EH (cell line): ENCODE measurements at places on chromosomes 5 and 9.

- no peak for DNase-seq
These were observed 18.4 kb downstream of the ZDHHC11B start for GRCh38 chr5:765948-766631.

DNA sequence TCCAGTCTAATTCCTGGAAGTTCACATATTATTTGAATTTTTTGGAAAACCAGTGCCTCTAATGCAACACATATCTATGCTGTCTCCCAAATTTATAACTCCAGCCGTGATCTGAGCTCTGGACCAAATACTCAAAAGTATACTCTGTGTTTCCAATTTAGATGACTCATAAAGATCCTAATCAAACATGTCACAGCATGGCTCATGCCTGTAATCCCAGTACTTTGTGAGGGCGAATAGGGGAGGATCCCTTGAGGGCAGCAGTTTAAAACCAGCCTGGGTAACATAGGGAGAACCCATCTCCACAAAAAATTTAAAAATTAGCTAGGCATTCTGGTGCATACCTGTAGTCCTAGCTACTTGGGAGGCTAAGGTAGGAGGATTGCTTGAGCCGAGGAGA lies 388.0 kb downstream of the CDH12 start:
- no peak for DNase-seq

DNA sequence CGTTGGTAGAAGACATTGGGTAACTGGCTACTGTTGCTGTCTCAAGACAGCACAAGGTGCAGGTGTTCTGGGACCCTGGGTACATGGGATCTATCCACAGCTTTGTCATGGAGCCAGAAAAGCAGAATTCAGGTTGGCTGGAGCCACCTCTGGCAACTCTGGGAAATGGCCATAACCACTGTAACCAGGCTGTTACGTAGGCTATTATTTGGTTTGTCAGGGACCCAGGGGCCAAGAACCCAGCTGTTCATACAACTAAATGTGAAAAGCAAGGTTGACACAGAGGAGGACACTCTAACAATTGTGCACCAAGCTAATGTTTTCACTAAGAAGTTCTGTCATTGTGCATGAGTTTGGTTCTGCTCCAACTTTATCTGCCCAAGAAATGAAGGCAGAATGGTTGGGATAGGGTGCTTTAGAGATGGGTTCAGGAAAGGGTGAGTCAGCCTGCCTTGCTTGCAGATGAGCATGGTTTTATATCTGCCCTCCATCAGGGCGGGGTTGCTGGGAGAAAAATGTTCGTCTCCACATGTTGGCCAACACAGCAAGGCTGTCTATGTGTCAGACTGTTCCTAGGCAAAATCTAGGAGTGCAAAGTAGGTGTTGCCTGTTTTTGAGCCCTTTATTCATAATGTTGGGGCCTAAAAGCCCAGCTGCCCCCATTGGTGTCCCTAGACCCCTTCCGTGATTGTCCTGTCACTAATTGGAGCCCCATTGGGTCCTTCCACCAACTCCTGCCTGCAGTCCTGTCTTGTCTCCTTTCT lies 131.3 kb upstream of the DAP start:
- DNase-seq, result peak; percentile 71

GRCh38 chr5:124590686-124591085 lies 155.8 kb downstream of the ZNF608 start:
- DNase-seq, result no peak

- no peak for DNase-seq
These were observed 27.7 kb downstream of the ZNF131 start for GRCh38 chr5:43148417-43148816.

GRCh38 chr9:34250721-34251120 lies 71.9 kb downstream of the UBAP1 start:
- DNase-seq, result no peak

DNA sequence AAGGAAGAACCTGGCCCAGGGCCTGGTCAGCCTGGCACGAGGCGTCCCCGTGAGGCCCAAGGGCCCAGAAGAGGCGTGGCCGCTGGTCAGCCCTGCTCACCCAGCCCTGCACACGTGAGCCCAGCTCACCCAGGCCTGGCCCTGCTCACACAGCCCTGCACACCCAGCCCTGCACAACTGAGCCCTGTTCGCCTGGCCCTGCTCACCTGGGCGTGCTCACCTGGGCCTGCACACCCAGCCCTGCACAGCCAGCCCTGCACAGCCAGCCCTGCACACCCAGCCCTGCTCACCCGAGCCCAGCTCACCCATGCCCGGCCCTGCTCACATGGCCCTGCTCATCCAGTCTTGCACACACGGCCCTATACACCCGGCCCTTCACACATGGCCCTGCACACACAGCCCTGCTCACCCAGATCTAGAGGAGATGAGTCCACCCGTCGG lies 2.1 kb downstream of the ZDHHC11 start:
- DNase-seq, result no peak

GRCh38 chr5:82909771-82910170 lies 167.4 kb downstream of the TMEM167A start:
- DNase-seq, result no peak

GRCh38 chr9:134214766-134215419 lies 50.5 kb upstream of the RNU6ATAC start:
- DNase-seq, result peak; percentile 26

DNA sequence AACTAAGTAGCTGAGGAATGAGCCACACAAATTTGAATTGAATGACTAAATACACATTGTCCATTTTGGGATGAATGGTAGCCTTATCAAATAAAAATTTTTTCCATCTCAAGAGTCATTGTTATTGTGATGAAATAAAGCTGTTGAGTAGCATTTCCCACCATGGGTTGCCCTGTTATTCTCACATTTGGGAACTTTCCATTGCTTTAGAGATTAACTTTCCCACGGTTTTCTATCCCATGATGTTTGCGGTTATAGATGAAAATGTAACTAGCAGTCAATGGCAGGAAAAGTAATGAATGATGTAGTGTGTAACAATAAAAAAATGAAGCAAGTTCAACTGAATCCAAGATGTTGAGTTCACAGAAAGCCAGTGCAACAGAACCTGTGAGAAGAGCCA lies 59.9 kb upstream of the PLPP1 start:
- DNase-seq, result peak; percentile 6

- no peak for DNase-seq
These were observed 60.2 kb upstream of the PCSK5 start for GRCh38 chr9:75830303-75830702.

- peak; percentile 73 for DNase-seq
These were observed 87.7 kb downstream of the GALNT10 start for GRCh38 chr5:154278186-154278585.

GRCh38 chr9:7901621-7902020 lies 102.0 kb upstream of the DMAC1 start:
- DNase-seq, result no peak

GRCh38 chr9:108219664-108220063 lies 636.1 kb downstream of the ACTL7B start:
- DNase-seq, result no peak

GRCh38 chr5:100790170-100790665 lies 112.9 kb downstream of the ST8SIA4 start:
- no peak for DNase-seq

DNA sequence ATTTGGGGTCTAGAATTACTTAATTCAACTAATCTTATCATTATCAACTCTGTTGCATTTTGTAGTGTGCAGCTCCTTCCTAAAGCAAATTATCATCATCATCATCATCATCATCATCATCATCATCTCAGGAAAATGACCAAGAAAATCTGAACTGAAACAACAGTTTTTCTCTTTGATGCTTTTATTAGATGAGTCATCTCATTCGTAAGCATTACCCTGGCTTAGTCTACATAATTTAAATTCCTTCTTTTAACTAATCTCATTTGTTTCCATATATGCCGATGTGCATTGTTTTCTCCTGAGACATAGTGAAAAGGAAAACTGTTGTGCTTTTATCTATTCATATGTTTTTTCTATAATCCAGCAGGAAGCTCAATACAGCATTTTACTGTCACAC lies 173.0 kb upstream of the PDE4D start:
- peak; percentile 77 for DNase-seq

DNA sequence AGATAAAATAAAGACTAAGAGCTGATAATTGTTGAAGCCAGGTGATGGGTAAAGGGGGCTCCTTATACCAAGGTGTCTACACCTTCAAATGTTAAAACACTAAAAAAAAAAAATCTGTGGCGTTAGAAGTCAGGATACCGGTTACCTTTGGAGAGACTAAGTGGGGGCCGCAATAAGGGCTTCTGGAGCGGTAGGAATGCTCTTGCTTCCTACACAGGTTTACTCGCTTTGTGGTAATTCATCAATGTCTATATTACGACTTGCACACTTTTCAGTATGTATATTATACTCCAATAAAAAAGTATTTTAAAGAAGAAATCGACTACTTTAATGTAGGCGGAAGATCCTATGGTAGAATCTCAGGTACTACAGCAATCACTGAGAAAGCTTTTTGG lies 12.5 kb downstream of the MRPS27 start:
- no peak for DNase-seq

- DNase-seq, result no peak
These were observed 16.4 kb downstream of the C5orf63 start for GRCh38 chr5:127056896-127057295.

DNA sequence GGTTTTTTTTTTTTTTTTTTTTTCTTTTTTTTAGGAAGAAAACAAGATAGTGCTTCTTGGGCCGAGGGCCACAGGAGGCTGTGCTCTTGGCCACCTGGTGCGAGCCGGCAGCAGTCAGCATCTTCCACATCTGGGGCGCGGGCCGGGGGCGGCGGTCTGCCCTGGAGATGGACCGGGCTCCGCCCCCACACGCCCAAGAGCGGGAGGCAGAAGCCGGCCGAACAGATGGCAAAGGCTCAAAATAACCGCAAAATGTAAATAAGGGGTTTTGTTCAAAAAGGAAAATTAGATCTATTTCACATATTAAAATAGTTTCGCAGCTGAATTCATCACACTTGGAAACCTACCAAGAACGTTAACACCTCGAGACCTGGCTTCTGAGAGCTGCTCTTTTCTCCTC lies 51.5 kb upstream of the UBAC1 start:
- DNase-seq, result no peak

GRCh38 chr5:169635936-169636335 lies 1.1 kb upstream of the DOCK2 start:
- no peak for DNase-seq

DNA sequence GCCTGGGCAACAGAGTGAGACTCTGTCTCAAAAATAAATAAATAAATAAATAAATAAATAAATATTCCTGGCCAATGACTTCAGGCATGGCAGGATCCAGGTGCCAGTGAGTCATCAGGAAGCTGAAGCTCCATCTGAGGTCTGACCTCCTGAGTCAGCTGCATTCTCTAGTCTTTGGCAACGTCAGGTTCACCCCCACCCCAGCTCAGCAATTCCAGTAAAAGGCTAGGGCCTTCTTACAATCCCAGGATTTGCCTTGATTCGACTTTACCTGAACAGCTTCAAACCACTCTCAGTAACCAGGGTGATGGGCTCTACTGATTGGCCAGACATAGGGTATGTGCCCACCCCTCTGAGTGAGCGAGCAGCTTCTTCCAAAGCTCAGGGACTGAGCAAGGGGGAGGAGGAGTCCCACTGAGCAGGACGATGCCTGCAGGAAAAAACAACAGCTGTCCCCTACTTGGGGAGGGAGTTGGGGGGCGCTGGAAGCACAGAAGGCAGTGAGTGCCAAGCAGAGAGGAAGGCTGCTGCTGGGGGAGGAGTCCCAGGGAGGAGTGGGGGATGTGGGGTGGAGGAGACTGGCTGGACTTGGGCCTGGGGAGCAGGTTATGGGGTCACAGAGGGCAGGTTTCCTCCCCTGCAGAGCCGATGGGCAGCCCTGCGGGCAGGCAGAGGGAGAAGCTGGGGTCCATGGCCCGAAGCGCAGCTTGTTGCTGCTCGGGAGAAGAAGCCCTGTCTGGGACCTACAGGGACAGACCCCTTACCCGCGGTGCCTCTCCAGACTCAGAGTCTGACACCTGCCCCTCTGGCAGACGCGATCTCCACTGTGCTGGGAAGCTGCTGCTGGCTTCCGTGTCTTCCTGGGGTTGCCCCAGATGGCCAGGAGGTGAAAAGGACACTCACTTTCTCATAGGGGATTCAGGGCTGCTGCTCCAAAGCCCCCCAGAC lies 25.9 kb upstream of the UNC5A start:
- peak; percentile 76 for DNase-seq

DNA sequence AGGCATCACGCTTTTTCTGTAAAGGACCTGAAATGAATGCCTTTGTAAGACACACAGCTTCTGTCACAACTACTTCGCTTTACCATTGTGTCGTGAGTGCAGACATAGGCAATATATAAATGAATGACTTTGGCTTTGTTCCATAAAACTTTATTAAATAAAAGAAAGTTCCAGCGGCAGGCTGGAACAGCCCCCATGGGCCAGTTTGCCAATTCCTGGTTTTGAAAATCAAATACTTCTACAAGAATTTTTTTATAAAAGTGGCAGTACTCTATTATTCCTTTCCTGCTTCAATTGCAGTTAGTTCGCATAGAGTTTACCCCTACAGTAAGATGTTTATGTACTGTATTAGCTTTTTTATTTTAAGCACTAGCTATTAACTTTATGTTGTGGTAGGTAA lies 53.7 kb downstream of the SRFBP1 start:
- DNase-seq, result no peak

- no peak for DNase-seq
These were observed 286.7 kb downstream of the NFIB start for GRCh38 chr9:14027116-14027800.

- DNase-seq, result peak; percentile 72
These were observed 10.0 kb upstream of the C5 start for GRCh38 chr9:121059998-121060636.

DNA sequence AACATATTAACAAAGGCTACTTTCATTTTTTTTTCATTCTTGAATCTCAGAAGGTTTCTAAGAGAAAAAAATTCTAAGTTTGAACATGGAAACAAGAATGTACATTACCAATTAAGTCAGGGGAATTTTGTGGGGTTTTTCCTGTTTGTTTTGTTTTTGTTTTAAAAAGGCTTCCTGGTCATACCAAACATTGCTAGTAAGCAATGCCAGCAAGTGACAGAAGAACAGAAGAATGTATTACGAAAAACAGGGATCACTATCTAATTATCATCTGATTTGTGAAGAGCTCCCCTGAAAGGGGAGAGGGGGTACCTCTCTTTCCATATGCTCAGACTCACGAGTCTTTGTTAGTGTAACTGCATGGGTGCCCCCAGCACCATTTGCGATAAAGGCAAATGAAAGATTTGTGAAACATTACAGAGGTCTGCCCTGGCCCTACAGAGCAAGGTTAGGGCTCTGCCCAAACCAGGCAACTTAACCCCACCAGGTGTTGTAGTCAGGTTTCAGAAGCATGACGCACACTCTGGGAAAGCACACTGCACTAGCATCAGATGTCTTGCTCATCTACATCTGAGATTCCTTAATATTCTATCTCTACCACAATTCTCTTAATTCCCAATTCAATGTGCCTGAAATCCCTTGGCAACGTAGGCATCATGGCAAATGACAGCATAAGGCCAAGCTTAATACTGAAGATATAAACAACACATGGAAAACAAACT lies 268.2 kb downstream of the MLLT3 start:
- DNase-seq, result peak; percentile 74

DNA sequence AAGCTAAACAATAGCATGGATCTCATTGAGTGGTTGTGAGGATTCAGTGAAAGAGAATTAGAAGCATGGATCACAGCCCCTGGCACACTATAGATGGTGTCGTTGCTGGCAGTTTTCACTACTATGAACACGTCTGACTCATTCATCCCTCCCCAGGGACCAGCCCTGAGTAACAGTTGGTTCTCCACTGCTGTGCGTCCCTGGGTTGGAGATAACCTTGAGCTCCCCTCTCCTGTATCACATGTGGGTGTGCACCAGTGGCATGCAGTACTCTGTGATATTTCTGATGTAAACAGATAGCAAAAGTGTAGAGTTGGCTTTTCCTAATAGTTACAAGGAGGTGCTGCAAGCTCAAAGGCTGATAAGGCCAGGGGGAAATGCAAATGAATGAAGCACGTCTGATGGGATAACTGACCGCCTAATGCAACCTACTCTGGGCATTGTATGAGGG lies 8.8 kb upstream of the LCP2 start:
- DNase-seq, result peak; percentile 7

- no peak for DNase-seq
These were observed 10.1 kb downstream of the GLIPR2 start for GRCh38 chr9:36146651-36147050.
